ENCODE measurements at places on chromosomes 6 and 20.

DNA sequence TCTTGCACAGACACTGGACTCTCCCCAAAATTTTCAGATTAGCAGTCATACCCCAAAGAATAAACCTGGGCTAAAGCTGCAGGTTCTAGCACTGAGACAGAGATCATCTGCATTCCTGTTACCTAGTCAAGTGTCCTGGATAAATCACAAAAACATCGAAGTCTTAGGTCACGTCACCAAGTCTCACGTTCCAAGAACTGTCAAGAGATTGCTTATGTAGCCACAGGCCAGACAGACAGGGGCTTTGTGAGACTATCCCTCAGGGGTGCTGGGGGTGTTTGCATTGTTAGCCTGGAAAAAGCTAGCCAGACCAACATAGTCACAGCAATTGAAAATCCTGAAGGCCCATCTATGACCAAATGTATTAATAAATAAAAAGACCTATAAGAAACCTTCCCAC, 243.1 kb upstream of the PREP start:
- DNase-seq = no peak

- DNase-seq = no peak
Observed at GRCh38 chr6:123994168-123994567, 190.5 kb downstream of the NKAIN2 start.

DNA sequence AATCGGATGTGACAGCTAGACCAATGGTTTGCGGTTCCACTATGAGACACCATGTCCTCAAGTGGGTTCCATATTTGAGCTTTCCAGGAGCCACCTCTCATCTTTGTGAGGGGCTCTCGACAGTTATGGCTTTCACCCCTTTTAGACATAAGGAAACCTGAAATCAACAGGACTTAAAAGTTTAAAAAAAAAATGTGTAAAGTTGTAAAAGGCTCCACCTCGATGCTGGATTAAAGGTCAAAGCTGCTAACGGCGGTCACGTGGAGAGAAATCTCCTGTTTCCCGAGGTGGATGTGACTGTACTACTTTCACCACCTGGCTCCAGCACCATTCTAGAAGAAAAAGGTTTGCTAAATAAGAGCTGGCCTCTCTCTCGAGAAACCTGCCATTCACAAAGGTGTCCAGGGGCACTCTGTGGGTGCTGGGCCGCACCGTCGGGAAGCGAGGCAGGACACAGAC, 542 bp downstream of the ATP5F1E start:
- DNase-seq = no peak

DNA sequence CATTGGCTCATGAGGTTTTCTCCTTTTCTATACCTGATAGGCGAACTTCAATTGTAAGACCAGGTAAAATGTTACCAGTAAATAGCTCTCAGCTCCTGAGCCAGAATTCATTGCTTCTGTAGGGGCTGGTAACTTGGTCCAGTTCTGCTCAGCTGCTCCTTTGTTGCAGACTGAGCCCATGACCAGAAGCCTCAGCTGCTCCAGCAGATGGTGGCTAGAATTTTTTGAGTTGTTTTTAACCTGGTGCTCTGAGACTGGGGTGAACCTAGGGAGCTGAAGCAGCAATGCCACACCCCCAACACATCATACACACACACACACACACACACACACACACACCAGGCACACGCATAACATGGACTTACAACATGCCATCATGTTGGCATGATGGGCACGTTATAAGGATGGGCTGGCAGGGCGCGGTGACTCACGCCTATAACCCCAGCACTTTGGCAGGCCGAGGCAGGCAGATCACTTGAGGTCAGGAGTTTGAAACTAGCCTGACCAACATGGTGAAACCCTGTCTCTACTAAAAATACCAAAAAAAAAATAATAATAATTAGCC, 103.1 kb downstream of the QRSL1 start:
- DNase-seq = no peak

- no peak for DNase-seq
Observed at GRCh38 chr6:40474937-40475336, 112.2 kb downstream of the LRFN2 start.

GRCh38 chr20:49424536-49424935, 57.9 kb downstream of the KCNB1 start:
- no peak for DNase-seq

DNA sequence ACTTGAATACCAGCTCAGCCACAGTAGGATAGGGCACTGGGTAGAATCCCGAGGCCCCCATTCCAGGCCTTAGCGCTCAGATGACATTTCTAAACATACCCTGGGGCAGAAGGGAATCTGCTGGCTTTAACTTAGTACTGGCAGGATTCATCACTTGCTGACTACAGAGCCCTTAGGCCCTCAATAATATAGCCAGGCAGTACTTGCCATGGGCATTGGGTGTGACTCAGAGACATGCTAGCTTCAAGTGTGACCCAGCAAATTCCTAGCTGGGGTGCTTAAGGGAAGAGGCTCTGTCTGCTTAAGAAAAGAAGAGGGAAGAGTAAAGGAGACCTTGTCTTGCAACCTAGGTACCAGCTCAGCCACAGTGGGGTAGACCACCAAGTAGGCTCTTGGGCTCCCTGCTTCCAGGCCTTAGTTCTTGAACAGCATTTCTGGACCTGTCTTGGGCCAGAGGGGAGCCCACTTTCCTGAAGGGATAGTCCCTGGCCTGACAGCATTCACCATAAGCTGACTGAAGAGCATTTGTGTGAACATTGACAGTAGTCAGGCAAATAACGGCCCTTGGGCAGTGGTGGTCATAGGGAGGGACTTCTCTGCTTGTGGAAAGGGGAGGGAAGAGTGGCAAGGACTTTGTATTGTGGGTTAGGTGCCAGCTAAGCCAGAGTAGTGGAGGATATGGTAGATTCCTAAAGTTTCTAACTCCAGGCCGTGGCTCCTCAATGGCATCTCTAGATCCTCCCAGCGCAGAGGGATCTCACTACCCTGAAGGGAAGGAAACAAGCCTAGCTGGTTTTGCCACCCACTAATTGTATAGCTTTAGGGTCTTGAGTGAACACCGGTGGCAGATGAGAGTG, 48.5 kb upstream of the HACE1 start:
- DNase-seq = no peak
